ENCODE measurements at places on chromosomes 1 and 21.

DNA sequence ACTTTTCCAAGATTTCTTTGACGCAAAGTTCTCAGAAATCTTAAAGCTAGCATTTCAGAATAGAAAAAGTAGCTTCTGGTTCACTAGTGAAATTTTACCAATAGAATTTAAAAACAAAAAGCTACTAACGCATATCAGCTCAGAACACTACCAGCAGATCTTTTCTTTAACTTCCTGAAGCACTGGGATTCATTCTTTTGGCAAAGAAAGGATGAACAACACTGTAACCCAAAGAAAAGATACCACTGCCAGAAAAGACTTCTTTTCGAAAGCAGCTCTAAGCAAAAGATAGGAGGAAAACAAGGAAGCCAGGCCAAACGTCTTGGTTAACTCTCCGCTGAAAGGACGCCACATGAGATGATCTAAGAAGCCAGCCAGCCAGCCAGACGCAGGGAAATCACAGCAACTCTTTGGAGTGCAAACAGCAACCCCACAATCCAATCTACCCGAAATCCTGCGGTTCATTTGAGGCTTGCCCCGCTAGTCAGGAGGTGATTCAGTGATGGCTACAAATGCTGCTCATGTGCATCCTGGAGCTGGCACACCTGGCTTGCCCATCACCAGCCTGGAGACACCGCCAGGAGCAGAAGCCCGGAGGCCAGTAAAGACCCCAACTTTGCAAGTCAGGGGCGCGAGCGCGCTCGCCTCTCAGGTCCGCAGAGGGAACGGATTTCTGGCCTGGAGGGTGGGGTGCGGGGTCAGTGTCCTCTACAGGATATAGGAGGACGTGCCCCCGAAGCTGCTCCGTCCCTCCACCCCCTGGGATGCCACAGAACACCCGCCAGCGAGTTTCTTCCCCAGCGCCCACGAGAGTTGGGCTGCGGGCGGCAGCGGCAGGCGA, 812 bp downstream of the NBPF1 start:
- H3K4me3 ChIP-seq, result no peak overlapping the region
- DNase-seq, result peak; percentile 79
- H3K36me3 ChIP-seq, result no peaks in the 10 kb centered on the region
- H3K4me1 ChIP-seq, result no peaks in the 10 kb centered on the region

DNA sequence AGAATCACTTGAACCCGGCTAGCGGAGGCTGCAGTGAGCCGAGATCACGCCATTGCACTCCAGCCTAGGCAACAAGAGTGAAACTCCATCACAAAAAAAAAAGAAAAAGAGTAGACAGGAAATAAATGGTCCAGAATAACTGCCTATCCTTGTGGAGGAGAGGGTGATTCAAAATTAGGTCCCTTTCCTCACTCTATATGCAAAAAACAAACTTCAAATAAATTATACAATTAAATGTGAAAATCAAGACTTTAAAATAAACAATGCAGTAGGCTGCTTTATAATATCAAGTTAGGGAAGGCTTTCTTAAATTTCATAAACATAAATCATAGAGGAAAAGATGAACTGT, 26.4 kb downstream of the MRPL39 start:
- H3K4me3 ChIP-seq, result no peak overlapping the region
- H3K27ac ChIP-seq, result no peak overlapping the region
- H3K4me1 ChIP-seq, result peaks cover 46% of the 10 kb centered on the region
- H3K27me3 ChIP-seq, result no peaks in the 10 kb centered on the region
- H3K36me3 ChIP-seq, result peaks cover 58% of the 10 kb centered on the region
- no peak for DNase-seq

- H3K27me3 ChIP-seq, result peaks cover 13% of the 10 kb centered on the region
- H3K4me3 ChIP-seq, result no peak overlapping the region
- no peaks in the 10 kb centered on the region for H3K4me1 ChIP-seq
- H3K36me3 ChIP-seq, result no peaks in the 10 kb centered on the region
- no peak for DNase-seq
Measured at GRCh38 chr1:66050633-66051032, 257.9 kb downstream of the PDE4B start.

- peak; percentile 57 for DNase-seq
- H3K27me3 ChIP-seq, result peaks cover 26% of the 10 kb centered on the region
- H3K4me1 ChIP-seq, result peaks cover 26% of the 10 kb centered on the region
- no peak overlapping the region for H3K27ac ChIP-seq
- no peak overlapping the region for H3K4me3 ChIP-seq
Measured at GRCh38 chr1:212593821-212594251, 14.7 kb upstream of the ATF3 start.

- H3K4me3 ChIP-seq, result no peak overlapping the region
- no peak overlapping the region for H3K27ac ChIP-seq
- H3K4me1 ChIP-seq, result no peaks in the 10 kb centered on the region
- H3K27me3 ChIP-seq, result peaks cover 9% of the 10 kb centered on the region
- DNase-seq, result no peak
Measured at GRCh38 chr1:233675893-233676292, 62.0 kb downstream of the KCNK1 start.

DNA sequence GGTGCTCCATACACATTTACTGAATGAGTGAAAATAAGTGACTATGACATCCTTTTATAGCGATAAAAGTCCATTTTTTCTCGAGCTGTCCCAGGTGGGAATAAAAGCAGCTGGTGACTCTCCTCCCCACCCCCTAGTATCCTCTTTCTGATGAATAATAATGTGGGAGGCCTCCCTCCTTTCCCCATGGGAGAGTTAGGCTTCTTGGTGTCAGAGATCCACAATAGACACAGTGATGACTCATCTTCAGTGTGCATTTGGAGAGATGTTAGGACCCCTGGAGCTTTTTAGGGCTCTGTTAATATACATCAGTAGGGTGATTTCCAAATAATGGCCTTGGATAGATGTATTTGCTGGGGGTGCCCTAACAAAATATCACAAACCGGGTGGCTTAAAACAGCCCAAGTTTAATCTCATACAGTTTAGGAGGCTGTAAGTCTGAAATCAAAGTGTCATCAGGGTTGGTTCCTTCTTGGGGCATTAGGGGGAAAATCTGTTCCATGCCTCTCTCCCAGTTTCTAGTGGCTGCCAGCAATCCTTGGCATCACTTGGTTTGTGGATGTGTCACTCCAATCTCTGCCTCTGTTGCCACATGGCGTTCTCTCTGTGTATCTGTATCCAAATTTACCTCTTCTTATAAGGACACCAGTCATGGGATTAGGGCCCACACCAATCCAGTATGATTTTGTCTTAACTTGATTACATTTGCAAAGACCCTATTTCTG, 4.4 kb upstream of the PHC2 start:
- H3K36me3 ChIP-seq, result no peaks in the 10 kb centered on the region
- H3K4me3 ChIP-seq, result no peak overlapping the region
- no peak for DNase-seq
- peaks cover 52% of the 10 kb centered on the region for H3K27me3 ChIP-seq
- no peak overlapping the region for H3K27ac ChIP-seq

DNA sequence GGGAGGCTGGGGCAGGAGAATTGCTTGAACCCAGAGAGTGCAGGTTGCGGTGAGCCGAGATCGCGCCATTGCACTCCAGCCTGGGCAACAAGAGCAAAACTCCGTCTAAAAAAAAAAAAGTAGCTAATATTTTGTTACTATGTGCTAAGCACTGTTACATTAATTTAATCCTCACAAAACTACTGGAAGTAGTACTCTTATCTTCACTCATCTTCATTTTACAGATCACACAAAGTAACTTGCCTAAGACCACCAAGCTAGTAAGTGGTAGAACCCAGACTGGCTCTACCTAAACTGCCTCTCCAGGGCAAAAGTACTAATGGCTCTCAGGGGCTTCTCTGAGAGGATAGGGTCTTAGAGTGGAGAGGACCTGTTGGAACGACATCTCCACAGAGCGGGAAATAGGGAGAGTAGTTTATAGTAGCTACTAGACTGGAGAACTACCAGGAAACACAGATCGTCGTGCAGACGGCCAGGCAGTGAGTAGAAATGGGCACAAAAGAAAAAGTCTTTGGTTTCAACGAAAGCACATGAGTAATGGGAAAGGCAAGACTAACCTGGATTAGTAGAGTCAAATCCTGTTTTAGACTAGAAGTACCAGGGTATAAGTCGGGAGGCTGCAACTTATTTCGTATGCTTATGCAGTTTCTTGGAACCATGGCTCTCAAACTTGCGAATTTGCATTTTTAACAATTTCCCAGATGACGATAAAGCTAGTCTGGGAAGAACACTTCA, 1.4 kb downstream of the CLCC1 start:
- H3K4me1 ChIP-seq, result peaks cover 32% of the 10 kb centered on the region
- no peak for DNase-seq
- peak overlapping the region; percentile 97 for H3K27ac ChIP-seq
- peaks cover 12% of the 10 kb centered on the region for H3K27me3 ChIP-seq
- H3K36me3 ChIP-seq, result peaks cover 29% of the 10 kb centered on the region

GRCh38 chr1:209672705-209673630, 2.2 kb upstream of the G0S2 start:
- H3K27ac ChIP-seq, result peak overlapping the region; percentile 96
- peak; percentile 86 for DNase-seq
- H3K36me3 ChIP-seq, result peaks cover 33% of the 10 kb centered on the region
- peak overlapping the region; percentile 89 for H3K4me3 ChIP-seq

- no peak overlapping the region for H3K27ac ChIP-seq
- H3K4me1 ChIP-seq, result no peaks in the 10 kb centered on the region
- H3K4me3 ChIP-seq, result no peak overlapping the region
- no peaks in the 10 kb centered on the region for H3K36me3 ChIP-seq
Measured at GRCh38 chr1:244545511-244545910, 84.4 kb downstream of the CATSPERE start.

- no peak overlapping the region for H3K27ac ChIP-seq
- no peak overlapping the region for H3K4me3 ChIP-seq
- no peak for DNase-seq
- no peaks in the 10 kb centered on the region for H3K36me3 ChIP-seq
- peaks cover 13% of the 10 kb centered on the region for H3K27me3 ChIP-seq
Measured at GRCh38 chr21:15080526-15080925, 15.7 kb upstream of the NRIP1 start.

- DNase-seq, result no peak
- no peak overlapping the region for H3K4me3 ChIP-seq
- peaks cover 83% of the 10 kb centered on the region for H3K27me3 ChIP-seq
Measured at GRCh38 chr1:118990513-118991152, 2.5 kb upstream of the TBX15 start.

GRCh38 chr1:225815526-225816178, 5.7 kb downstream of the EPHX1 start:
- H3K4me3 ChIP-seq, result no peak overlapping the region
- no peaks in the 10 kb centered on the region for H3K36me3 ChIP-seq
- H3K27me3 ChIP-seq, result peaks cover 13% of the 10 kb centered on the region
- no peak overlapping the region for H3K27ac ChIP-seq
- peaks cover 8% of the 10 kb centered on the region for H3K4me1 ChIP-seq
- DNase-seq, result no peak

DNA sequence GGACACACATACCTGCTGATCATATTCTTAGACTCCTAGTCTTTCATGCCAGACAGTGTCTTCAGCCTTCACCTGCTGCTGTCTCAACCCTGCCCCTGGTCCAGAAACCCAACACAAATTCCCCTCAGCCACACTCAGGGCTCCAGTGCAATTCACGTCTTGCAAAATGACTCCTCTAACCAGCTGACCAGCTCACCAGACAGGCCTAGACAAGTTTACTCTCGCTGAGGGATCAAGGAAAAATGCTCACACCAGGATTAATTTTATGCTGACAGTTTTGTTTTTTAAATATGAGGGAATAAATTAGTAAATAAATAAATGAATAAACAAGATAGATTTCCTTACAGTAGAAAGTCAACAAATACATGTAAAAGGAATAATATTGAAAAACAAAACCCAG, 28.5 kb downstream of the CCDC185 start:
- H3K36me3 ChIP-seq, result no peaks in the 10 kb centered on the region
- peaks cover 4% of the 10 kb centered on the region for H3K27me3 ChIP-seq
- DNase-seq, result no peak
- no peak overlapping the region for H3K27ac ChIP-seq
- no peaks in the 10 kb centered on the region for H3K4me1 ChIP-seq
- no peak overlapping the region for H3K4me3 ChIP-seq

GRCh38 chr1:116498789-116499628, 71.8 kb downstream of the CD58 start:
- no peak overlapping the region for H3K4me3 ChIP-seq
- peaks cover 47% of the 10 kb centered on the region for H3K4me1 ChIP-seq
- no peaks in the 10 kb centered on the region for H3K27me3 ChIP-seq
- peaks cover 11% of the 10 kb centered on the region for H3K36me3 ChIP-seq

- H3K27ac ChIP-seq, result no peak overlapping the region
- H3K4me1 ChIP-seq, result no peaks in the 10 kb centered on the region
- DNase-seq, result no peak
- peaks cover 10% of the 10 kb centered on the region for H3K27me3 ChIP-seq
- H3K4me3 ChIP-seq, result no peak overlapping the region
Measured at GRCh38 chr1:183368213-183369108, 49.7 kb downstream of the NMNAT2 start.

- DNase-seq, result peak; percentile 42
- no peaks in the 10 kb centered on the region for H3K4me1 ChIP-seq
- peaks cover 9% of the 10 kb centered on the region for H3K27me3 ChIP-seq
- no peak overlapping the region for H3K4me3 ChIP-seq
- no peak overlapping the region for H3K27ac ChIP-seq
- no peaks in the 10 kb centered on the region for H3K36me3 ChIP-seq
Measured at GRCh38 chr1:220516014-220516721, 11.8 kb upstream of the MARK1 start.

DNA sequence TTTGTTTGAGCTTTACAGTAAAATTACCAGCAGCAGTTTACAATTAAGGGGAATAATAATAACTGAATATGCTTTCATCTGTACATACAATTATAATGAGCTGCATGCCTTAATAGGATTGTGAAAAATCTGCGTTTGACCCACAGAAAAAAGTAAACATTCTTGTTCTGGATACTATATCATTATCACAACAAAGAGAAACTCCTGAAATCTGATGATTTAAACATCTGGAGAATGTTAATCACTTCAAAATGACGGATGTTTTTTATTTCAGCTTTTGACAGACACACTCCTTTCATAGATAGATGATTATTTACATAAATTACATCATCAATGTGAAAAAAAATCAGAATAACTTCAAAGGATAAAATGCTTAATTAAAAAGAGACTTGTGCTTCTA, 58.5 kb downstream of the TYW3 start:
- peaks cover 5% of the 10 kb centered on the region for H3K27me3 ChIP-seq
- H3K4me1 ChIP-seq, result no peaks in the 10 kb centered on the region
- no peaks in the 10 kb centered on the region for H3K36me3 ChIP-seq
- no peak overlapping the region for H3K4me3 ChIP-seq
- H3K27ac ChIP-seq, result no peak overlapping the region

DNA sequence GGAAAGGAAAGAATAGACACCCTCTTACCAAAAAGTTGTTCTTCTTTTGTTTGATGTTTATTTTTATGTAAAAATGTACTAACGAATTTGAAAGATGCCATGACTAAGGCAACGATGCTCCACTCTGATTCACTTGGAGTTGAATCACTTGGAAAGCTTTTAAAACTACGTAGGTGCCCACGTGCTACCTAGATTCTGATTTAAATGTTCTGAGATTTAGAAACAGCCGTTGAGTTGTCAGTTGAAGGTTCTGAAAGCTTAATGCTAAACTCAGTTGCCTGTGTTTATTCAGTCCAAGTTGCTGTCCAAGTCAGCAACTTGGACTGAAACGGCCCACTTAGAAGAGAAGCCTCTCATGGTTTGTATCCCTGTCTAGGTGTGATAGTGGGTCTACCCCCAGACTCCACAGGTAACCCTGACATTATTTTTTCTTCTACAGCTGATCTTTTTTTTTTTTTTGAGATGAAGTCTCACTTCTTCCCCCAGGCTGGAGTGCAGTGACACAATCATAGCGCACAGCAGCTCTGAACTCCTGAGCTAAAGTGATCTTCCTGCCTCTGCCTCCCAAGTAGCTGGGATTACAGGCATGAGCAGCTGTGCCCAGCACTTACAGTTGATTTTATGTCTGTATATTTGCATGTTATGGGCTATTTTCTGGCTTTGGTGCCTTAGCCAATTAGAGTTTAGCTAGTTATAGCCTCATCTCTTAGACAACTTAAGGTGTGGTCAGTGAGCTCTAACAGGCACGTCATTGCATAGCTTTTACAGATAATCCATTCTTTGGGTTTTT, 1.4 kb upstream of the VAMP4 start:
- H3K4me3 ChIP-seq, result peak overlapping the region; percentile 100
- peaks cover 49% of the 10 kb centered on the region for H3K4me1 ChIP-seq
- peaks cover 3% of the 10 kb centered on the region for H3K36me3 ChIP-seq
- peak overlapping the region; percentile 100 for H3K27ac ChIP-seq
- H3K27me3 ChIP-seq, result no peaks in the 10 kb centered on the region

All from activated CD4-positive, alpha-beta T cell treated with anti-CD3 and anti-CD28 coated beads, Interleukin-2, amount 10 ng/mL, durations not matched to agents 24 days and 14 days (primary cell).